ENCODE measurements at places on chromosomes 4 and X.

GRCh38 chrX:132426695-132427281 is 62.0 kb downstream of the MBNL3 start:
- DNase-seq: no peak

GRCh38 chr4:143099693-143100092 is 85.0 kb upstream of the USP38 start:
- no peak for DNase-seq

GRCh38 chrX:54213603-54214002 is 30.5 kb upstream of the FAM120C start:
- DNase-seq: no peak

GRCh38 chr4:118322831-118323502 is 29.8 kb downstream of the PRSS12 start:
- DNase-seq: no peak

DNA sequence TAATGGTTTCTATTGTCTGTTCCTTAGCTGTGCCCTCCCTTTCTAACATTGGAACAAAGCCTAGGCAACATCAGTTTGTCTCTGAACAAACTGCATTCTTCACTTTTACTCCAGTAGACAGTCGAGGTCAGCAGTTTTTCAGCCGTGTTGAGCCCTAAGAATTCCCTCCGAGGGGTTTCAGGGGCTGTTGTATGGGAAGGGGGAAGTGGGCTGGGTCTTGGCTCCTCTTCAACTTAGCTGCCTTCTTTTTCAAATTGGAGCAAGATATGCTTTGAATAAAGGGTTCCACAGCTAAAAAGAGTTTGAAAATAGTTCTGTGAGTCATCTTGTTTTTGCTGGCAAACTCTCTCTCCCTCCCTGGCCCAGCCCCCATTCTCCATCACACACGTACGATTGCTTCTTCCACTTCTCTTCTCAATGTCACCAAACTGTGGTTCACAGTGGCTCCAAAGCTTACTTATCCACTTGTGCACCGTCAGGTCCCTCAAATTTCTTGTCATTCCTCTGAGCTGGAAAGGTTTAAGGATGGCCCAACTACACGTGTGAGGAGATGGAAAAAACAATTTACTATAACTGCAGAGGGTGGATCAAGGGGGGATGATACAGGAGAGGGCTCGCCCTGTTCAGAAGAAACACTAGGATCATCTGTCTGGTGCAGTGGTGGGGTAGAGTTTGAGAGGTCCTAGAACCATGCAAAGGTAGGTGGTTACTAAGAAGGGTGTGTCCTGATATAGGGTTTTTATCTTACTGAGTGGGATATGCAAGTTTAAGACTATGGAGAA is 9.2 kb upstream of the MAML3 start:
- peak; percentile 58 for DNase-seq

GRCh38 chrX:42691196-42691595 is 86.8 kb downstream of the PPP1R2C start:
- no peak for DNase-seq
